ENCODE measurements at places on chromosomes 1 and 21. TPM values are rescaled to one million over a fixed set of nuclear protein-coding genes. Genes with fewer than 3 reads are reported as not detected.
A peak's percentile ranks its signal among the peaks of the same experiment; 100 is the strongest.

DNA sequence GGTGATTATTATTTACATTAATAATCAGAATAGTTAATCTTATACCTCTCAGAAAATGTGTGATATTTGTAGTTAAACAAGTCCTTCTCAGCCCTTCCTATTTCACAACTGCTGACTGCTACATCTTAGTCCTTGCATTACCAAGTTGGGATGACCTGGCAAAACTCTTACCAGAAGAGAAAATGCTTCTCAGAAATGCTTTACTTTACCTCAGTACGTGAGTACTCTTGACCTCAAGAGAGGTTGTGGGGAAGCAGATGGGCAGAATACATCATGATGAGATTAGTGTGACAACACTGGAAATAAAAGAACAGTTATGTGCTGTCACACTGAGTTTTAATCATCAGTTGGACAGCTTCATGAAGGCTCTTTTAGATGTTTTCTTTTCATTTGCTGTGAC, 16.2 kb downstream of the CFAP126 start:
- DNase-seq, result peak; percentile 10

GRCh38 chr1:242128951-242129502, 130.1 kb upstream of the MAP1LC3C start:
- DNase-seq, result peak; percentile 45

Gene IFT25
- 21.6 TPM for total RNA-seq

DNA sequence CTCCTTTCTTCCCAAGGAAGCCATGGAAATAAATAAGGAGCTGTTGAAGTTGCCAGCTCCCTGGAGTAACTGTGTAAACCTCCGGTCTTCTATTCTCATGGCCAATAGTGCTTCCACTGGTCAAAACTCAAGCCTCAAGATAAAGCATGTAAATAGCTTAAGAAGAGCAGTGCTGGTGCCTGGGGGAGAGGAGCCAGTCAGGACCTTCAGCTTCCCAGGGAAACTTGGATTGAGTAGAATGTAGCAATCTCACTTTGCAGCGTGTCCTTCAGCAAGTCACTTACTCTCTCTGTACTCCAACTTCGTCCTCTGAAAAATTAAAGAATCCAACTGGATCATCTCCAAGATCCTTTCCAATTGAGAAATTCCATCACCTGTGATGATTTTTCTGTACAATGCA, 44.7 kb downstream of the NAV1 start:
- no peak for DNase-seq

Gene TSACC
- total RNA-seq, result not detected

Data from cardiac muscle cell (in vitro differentiated cells and primary cell).